ENCODE measurements at places on chromosomes 5 and 9.

DNA sequence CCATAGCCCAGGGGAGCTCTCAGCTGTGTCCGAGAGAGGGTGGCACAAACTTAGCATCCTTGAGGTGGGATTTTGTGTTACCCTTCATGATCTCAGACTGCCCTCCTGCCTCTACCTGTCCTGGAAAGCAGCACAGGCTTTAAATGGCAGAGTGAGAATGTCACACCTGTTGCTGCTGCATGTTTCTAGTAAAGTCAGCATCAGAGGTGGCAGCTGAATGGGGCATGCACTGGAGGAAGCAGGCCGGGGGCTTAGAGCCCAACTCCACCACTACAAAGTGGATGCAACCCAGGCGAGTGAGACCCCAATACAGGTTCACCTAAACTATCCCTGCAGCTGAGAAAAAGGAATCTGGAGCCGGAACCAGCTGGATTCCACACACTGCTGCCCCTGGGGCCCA, 51.6 kb downstream of the MACROH2A1 start:
- no peak for DNase-seq

DNA sequence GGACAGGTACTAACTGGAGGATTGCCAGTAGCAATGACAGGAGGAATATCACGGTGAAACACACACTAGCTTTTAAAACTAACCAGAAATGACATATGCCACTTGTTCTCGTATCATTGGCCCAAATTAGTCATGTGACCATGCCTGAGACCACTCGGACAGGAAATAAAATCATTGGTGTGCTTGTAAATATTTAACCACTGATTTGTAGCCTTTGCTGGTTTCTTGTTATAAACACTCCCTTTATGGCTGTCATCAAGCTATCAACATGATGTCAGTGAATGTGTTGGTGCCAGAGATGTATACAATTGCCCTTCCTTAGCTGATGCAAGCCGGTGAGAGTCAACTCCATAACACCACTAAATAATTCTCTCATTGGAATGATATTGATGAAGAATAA, 123.7 kb upstream of the ANKH start:
- DNase-seq, result no peak

DNA sequence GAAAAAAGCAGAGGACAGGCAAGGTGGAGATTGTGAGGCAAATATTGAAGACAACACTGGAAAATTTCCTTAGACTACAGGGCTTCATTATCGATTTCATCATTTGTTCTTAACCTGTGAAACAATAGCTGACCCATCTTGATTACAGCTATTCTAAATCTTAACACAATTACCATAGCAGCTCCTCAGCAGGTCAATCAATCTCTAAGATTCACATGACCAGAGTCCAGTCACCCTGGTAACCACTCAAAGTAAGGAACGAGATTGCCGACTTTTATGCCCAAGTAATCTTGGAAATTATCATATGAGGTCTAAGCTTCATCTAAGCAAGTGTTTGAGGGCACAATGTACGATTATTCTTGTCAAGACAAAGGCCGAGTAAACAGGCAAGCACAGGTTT, 93.8 kb downstream of the TTC39B start:
- no peak for DNase-seq

- no peak for DNase-seq
Observed at GRCh38 chr9:137044037-137044436, 1.9 kb downstream of the NPDC1 start.

- DNase-seq, result no peak
Observed at GRCh38 chr5:52015760-52016159, 632.5 kb downstream of the ISL1 start.

DNA sequence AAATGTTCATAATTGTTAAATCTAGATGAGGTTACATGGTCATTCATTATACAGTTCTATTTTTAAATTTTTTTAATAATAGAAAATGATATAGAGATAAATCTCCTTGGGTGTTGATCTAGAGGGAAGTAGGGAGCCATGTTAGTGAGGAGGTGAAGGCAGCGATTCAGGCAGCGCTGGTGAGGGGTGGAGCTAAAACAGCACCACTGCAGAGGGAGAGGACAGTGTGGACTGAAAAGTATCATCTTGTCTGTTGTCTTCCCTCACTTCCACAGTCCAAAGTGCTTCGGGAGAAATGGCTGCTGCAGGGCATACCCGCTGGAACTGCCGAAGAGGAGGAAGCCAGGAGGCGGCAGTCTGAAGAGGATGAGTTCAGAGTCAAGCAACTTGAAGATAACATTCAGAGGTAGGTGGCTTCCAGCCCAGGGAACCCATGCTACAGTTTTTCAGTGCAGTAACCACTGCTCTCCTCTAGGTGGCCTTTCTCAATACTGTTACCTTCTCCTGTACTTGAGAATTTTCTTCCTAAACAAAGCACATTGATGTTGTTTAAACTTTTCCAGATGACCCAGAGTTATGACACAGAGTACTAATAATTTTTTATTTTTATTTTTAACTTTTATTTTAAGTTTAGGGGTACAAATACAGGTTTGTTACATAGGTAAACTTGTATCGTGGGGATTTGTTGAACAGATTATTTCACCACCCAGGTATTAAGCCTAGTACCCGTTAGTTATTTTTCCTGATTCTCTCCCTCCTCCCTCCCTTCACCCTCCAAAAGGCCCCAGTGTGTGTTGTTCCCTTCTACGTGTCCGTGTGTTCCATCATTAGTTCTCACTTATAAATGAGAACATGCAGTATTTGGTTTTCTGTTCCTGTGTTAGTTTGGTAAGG, 100.5 kb downstream of the PALM2AKAP2 start:
- peak; percentile 36 for DNase-seq

- no peak for DNase-seq
Observed at GRCh38 chr5:138955671-138956295, 80.6 kb upstream of the LRRTM2 start.
